ENCODE measurements at places on chromosomes 5 and 9.
A peak's percentile ranks its signal among the peaks of the same experiment; 100 is the strongest.

DNA sequence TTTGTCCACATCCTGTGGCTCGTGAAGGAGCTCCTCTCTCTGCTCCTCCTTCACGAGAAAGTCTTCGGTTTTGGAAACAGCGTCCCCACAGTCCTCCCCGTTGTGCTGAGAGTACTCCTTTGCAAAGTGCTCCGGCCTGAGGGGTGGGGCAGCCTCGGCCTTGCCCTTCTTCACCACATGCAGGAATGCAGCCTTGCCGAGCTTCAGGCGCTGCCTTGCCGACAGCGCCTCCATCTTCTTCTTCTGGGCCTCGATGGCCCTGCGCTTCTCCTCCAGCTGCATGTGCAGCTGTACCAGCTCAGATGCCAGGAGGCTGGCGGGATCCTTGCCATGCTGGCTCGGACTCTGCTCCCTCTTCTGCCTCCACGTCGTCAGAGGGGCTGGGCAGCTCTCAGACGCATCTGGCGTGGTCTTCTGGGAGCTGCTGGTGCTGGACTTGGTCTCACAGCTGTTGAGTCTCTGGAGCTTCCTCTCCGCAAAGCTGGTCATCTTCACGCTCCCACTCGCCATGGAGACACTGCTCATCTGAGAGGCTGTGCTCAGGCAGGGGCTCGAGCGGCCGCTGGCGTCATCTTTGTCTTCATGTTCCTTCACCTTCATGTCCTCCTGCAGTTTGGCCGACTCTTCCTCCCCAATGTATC, 85.5 kb downstream of the CAMSAP1 start:
- no peak for DNase-seq

GRCh38 chr9:37787059-37787458, 2.2 kb upstream of the EXOSC3 start:
- no peak for DNase-seq

GRCh38 chr5:42772265-42772993, 15.8 kb downstream of the CCDC152 start:
- no peak for DNase-seq

- DNase-seq, result no peak
Observed at GRCh38 chr9:25813478-25813877, 135.2 kb upstream of the TUSC1 start.

DNA sequence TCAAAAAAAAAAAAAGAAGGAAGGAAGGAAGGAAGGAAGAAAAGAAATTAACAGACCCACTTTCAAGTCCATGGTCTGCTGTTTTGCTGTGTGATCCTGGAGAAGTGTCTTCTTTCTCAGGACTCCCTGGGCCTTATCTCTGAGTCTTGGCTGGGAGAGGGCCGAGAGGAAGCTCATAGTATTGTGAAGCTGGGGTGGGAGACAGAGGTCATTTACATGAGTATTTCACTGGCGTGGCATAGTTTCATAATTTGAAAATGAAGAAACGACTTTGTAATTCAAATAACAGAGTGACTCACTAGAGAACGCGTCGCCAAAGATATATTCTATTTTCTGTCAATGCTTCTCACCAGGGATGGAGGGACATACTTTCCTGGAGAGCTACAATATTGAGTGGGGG, 2.4 kb upstream of the C9orf50 start:
- no peak for DNase-seq

DNA sequence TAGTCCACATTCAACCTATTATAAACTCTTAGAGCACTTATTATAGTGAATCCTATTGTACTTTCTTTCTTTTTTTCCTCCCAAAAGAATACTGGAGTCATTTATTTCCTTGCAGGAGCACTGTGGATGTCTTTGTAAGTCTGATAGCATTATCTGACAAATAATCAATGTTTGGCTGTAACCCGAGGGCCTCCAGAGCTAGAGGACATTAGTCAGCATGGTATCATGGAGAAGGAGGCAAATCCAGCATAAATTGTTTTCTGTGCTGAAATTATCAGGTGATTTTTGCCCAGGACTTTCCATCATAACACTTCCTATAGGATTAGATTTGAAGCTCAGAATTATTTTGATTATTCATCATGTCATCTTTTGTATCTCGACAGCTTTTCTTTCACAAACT, 551.0 kb downstream of the ZNF608 start:
- no peak for DNase-seq

DNA sequence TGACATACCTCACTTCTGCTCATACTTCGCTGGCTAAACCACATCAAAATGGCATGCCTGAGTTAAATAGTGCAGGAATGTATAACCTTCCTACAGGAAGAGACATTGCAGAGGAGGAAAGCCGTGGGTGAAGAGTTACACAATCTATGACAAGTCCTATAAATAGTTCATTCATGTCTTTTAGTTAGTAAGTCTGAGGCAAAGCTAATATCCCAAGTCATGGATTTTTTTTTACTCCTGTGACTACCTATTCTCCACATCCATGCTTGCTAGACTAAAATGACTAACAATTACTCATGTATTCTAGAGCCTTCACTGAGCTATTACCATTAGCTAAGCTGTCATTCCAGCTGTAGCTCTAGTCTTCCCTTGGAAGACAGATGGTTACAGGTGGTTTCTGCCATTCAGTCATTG, 391.3 kb downstream of the NR2F1-AS1 start:
- no peak for DNase-seq

DNA sequence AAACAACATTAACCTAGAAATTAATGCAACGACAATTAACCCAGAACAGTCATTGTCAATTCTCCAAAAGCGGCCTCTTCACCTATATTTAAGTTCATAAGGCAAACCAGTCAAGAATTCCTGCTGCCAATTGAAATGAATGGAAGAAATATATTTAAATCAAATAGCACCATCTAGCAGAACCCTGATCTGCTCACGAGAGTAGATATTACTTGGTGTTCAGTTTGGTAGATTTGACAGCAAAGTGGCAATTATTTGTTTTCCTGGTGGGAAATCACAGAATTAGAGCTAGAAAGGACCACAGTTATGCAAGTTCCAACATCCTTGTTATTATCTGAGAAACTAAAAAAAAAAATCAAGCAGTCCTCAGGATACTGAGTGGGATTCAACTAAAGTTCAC, 2.3 kb downstream of the SSBP2 start:
- DNase-seq, result no peak

DNA sequence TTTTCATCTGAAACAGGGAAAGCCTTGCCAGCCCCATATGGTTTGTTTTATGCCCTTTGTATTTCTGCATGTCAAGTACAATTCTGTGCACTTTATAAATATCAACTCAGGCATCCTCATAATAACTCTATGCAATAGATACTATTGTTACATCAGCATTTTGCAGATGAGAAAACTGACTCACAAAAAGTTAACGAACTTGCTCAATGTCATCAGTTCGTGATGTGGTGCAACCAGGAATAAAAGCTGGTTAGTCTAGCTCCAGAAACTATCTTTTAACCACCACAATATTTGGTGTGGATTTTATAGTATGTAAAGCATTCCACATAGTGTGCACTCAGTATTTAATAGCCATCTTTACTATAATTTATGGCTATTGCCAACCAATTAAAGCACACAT, 134.9 kb downstream of the MRPS30 start:
- no peak for DNase-seq

DNA sequence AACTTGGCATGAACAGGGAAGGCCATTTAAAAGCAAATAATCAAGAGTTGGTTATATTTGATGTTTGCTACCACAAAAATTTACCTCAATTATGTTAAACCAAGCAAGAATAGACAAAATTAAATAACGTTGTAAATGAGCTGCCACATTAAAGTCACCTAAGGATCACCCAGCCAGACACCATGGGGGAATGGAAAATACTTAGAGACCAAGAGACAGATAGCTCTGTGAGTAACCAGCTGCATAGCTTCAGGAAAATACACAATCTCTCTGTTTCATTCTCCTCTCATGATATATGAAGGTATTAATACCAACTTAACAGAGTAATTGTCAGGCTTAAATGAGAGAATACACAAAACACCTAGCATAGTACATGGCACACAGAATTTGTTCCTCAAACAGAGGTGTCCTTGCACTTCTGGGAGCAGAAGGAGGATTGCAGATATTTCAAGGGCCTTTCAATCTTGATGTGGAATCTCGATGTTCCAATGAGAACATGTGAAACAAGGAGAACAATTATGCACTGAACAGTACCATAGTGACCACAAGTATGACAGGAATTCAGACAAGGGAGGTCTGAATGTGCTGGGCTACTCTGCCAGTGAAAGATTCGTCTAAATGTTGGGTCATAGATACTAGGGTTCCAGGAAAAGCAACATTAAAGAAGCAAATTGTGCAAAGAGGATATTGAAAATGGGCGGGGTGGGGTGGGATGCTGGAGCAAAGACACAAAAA, 18.6 kb downstream of the JAKMIP2 start:
- no peak for DNase-seq

GRCh38 chr5:88000877-88001276, 267.8 kb downstream of the TMEM161B start:
- DNase-seq, result no peak

DNA sequence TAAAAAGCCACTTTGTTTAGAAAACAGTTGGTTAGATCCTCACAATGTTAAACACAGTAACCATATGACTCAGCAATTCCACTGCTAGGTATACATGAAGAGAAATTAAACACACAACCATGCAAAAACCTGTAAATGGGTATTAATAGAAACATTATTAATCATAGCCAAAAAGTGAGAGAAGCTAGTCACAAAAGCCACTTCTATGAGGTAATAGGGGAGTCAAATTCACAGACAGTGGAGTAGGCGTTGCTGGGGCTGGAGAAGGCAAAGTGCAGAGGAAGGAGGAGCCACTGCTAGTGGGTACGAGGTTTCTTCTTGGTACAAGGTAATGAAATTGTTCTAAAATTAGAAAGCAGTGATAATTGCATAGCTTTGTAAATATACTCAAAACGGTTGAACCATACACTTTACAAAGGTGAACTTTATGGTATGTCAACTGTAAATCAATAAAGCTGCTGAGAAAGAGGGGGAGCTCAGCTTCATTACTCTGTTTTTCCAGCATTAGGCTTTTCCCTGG, 364.4 kb downstream of the GADD45G start:
- DNase-seq, result peak; percentile 74

DNA sequence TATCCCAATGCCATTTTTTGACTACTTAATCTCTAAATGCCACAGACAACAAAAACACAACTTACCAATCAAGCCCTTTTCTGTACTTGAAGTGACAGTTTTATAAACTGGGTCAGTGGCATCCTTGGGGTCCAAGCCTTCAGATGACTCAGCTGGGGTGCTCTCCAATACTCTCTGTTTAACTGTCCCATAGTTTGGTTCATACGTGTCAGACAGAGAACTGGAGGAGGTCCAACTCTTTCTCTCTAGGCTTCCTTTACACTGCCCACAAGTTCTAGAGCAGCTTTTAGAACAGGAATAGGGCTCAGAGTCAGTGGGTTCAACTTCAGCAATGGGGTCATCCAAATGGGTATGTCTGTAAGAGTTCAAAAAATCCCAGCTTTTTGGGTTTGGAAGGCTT, 166.9 kb downstream of the CDC42SE2 start:
- DNase-seq, result no peak

- peak; percentile 39 for DNase-seq
Observed at GRCh38 chr5:103232393-103232999, 26.1 kb upstream of the MACIR start.

DNA sequence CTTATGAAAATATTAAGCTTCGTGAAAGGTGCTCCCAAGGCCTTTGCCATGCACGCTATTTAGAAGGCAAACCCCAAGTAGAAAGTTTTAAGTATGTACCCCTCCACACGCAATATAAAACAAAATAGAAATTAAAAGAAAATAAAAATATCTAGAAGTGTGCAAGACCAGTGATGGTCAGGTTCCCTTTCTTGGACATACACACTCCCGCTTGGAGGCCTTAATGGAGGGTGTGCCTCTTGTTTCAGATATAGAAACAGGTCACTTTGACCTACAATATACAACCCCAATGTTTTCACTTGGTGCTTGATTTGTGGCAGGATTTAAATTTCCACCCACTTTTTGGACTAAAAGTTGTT, 127.4 kb upstream of the STC2 start:
- DNase-seq, result no peak

GRCh38 chr9:72930828-72931227, 22.0 kb downstream of the ALDH1A1 start:
- no peak for DNase-seq

DNA sequence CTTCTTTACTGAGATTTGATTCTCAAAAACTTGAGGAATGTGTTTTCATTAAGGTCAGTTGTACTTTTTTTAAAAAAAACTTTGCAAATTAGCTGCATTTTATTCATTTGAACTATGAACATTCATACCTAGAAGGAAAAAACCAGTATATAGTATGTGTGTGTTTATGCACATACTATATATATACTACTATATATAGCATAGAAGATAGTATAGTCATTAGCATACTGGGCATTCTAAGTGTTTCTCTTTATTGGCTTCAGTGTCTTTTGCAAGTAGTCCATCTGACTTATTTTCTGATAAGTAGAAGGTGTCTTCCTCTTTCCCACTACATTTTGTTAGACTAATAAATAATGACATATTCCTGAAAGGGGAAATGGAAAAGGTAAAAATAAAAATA, 33.0 kb downstream of the ELOVL7 start:
- DNase-seq, result no peak

- DNase-seq, result no peak
Observed at GRCh38 chr5:126274076-126274762, 149.0 kb upstream of the GRAMD2B start.

- no peak for DNase-seq
Observed at GRCh38 chr9:132536124-132536523, 46.3 kb upstream of the BARHL1 start.

DNA sequence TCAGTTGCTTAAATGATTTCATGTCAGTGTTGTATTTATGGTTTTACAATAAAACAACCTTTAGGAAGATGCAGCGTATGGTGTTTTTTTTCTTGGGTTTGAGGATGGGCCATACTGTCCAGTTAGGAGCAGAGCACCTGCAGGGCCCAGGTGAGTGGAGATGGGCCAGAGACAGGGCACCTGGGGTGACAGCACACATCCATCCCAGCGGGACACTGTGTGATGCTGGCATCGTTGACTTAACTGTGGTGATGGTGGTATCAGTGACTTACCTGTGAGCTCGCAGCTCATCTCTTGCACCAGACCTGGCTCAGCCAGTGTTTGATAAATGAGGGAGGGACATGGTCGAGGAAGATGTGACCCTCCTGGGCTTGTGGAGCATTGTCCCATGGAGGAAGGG, 21.6 kb downstream of the AMBP start:
- DNase-seq, result no peak

DNA sequence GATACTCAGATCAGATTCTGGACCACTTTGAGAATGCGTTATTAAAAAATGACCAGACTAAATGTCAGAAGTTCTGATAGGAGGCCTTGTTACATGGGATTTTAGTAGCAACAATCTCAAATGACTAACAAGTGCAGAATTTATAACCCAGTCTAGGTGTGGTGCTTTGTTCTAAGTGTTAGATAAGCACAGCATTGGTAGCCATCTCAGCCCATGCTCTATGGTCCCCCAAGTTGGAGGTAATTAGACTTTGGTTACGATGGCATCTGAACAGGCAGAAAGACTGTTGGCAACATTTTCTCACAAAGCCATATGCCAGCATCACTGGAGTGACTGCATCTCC, 140.4 kb upstream of the RPS23 start:
- no peak for DNase-seq

All from activated CD4-positive, alpha-beta T cell treated with anti-CD3 and anti-CD28 coated beads, Interleukin-2, amount 50 U/mL, for 16 hours (primary cell).